Stimulated activated CD4-positive, alpha-beta T cell treated with anti-CD3 and anti-CD28 coated beads, Interleukin-1b, Interleukin-23, amount 100 ng/mL, for 1 hour (primary cell): ENCODE measurements at places on chromosomes 3 and 15.
A peak's percentile ranks its signal among the peaks of the same experiment; 100 is the strongest.

DNA sequence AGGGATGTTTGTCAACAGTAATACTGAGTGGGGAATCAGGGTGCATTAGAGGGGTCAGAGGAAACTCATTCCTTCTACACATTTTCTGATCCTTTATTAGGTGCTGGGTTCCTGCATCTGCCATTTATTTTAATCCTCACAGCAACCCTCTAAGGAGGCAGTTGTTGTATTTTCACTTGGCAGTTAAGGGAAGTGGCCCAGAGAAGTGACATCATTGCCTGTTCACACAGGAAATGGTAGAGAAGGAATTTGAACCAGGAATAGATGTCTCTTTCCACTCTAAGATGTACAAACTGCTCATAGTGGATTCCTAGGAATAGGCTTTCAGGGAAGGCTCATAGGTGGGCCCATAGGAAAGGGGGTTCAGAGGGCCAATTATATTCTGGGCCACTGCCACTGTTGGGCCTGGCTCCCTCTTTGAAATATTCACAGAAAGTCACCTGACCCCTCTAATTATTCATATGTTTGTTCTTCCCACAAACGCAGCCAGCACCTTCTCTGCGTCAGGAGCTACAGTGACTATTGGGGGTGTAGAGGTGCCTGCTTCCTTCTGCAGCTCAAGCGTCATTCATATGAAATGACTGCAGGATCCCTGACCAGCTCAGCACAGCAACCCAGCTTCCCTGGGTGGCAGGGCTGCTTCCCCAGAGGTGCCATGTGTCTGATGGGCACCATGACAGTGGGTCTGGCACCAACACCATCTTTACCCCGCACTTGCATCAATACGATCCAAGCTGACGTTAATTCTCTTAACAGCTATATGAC is 163.9 kb upstream of the SMAD3 start:
- DNase-seq: no peak

- DNase-seq: no peak
These were observed 11.3 kb upstream of the ATP1B3 start for GRCh38 chr3:141865101-141865500.

DNA sequence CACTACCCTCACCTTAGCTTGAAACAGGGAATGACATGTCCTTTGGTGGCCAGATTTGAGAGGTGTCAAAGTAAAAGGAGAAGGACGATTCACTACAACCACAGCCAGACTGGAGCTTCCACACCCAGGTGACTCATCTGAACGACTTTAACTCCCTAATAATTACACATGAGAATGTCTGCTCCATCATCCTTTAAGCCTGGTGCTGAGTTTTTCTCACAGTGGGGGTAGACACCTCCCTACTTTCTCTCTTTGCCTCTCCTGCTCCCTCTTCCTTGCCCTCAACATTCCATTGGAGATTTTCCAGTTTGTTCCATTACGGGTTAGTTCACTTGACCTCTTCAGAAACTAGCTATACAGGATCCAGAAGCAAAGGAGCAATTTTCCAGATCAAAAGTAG is 154.3 kb upstream of the BHLHE40 start:
- no peak for DNase-seq

- DNase-seq: no peak
These were observed 45.5 kb downstream of the TFG start for GRCh38 chr3:100754563-100755334.

- DNase-seq: no peak
These were observed 123.2 kb downstream of the PDCD6IP start for GRCh38 chr3:33921608-33922007.

DNA sequence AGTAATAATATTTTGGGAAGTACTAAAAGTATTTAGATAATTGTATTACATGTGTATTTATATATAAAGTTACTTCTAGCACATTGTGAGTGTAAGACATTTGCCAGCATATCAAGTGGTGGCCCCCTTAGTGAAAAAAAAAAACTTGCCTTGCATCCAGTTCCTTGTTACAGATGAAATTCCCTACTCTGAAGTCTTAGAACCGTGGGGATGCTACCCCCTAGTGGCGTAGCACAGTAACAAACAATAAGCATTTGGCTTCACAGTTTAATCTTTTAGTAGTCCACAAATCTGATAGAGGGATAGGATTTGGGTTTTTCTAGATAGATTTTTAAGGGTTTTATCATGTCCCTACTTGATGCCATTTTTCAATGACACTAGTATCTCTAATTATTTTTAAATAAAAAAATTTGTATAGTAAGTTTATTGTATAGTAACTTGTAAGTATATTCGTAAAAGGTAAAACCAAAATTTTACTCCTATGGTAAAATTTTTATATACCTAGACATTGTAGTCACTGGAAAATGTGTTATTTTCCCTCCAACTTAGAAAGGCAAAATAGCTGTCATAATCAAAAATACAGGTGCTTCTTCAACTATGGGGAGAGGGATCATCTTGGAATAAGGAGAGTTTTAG is 14.3 kb downstream of the SMC4 start:
- DNase-seq: peak; percentile 28

DNA sequence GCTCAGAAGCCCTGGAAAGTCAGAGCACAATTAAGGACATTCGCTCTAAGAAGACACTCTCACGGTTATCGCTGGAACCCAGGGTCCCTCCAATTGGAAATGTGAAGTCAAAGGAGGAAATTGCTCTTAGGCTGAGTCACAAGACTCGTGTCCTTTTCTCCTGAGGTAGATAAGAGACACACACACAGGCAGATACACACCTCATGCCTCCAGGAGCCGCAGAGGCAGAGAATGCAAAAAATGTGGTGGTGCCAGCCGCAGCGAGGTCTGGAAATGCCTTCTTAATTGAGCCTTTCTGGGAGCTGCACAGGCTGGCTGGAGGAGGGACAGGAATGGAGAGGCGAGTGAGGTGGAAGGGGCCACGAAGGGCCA is 189.3 kb downstream of the OPA1 start:
- no peak for DNase-seq
